Aorta (tissue), 5 donors: ENCODE measurements at places on chromosomes 5 and 9. TPM values are rescaled to one million over a fixed set of nuclear protein-coding genes. Genes with fewer than 3 reads are reported as not detected.

FOXD4L4 gene
- total RNA-seq = 0.36 TPM

GDA gene
- not detected for total RNA-seq

- DNase-seq = no peak
Observed at GRCh38 chr9:127909839-127910273, 7.0 kb downstream of the ST6GALNAC4 start.

DNA sequence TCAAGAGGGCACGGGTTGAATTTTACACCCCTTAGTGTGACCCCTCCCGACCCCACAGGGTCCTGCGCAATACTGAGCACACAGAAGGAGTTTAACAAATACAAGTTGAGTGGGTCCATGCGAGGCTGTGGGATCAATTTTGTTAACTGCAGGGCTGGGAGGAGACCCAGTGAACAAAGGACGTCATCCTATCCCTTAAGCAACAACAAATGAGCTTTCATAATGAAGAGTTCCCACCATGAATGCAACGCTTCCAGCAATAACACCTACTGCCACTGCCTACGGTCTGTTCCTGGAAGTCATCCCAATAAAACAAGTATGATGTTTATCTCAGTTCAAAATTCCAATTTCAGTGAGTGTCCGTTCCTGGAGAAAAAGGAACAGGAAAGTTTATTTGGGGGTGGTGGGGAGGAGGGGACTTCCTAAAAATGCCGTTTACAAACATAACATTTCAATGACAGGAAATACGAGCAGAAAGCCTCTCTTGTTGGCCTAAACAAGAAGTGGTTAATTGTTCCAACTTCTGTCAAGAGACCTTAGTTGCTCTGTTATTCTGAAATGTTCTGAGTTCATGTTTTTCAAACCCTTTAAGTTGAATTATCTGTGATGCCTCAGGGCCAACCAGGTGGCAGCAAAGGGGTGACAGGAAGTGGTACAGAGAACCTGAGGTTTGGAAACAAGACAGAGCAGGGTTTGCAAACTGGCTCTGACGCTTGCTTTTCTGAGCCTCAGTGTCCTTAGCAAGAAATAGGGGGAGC lies 65.8 kb upstream of the PLPP6 start:
- DNase-seq = no peak

- DNase-seq = no peak
Observed at GRCh38 chr5:33788922-33789566, 102.7 kb downstream of the ADAMTS12 start.

DNA sequence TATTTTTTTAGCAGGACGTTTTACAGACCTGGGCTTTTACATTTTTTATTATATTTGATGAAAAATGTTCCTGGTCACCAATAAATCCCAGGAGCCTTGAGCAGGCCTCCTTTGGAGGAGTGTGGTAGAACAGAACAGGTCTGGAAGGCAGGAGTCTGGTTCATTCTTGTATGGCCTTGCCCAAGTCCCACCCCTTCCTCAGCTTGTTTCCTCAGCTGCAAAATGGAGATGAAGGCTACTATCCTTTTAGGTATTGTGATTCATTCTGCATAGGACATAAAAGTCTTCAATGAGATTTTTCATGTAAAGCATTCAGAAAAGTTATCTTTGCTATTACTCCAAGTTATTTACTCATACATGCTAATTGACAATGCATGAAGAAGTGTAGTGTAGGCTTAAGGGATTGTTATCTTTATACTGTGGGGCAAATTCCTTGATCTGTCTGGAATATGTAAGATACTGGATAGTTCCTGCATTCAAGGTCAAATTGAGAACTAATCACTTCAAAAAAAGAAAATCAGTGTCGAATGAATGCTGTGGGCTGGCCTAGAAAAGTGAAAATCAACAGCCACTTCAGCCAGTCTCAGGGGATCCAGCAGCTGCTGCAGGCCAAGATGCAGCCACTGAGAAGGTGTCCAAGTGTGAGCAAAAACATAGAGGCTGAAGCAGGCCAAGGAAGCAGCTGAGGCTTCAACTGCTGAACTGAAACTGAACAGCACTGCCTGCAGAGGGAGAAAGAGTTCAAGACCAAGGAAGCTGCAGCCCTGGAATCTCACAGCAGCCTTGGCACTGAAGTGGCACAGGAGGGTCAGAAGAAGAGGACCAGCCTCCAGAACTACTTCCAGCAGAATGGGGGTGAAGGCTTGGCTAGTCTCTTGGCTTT lies 15.5 kb upstream of the SLC36A3 start:
- DNase-seq = peak; percentile 53

DNA sequence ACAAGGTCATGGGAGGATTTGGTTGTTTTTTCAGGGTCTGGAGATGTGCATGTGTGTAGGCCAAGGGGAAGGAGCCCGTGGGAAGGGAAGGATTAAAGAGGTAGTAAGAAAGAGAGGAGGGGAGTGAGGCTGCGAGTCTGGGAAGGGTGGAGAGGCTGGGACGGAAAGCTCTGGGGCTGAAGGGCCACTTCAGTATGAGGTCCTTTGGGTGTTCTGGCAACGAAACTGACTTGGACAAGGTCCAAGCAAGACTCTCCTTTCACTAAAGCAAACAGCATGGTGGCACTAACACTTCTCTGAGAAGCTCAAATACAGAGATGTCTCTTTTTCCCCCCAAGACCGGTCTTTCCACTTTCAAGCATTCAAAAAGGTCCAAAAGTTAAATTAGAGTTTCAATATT lies 394.5 kb downstream of the ARHGEF28 start:
- no peak for DNase-seq

GRCh38 chr9:107243742-107244141 lies 39.3 kb upstream of the RAD23B start:
- DNase-seq = no peak
